ENCODE measurements at places on chromosomes 12 and 14.

DNA sequence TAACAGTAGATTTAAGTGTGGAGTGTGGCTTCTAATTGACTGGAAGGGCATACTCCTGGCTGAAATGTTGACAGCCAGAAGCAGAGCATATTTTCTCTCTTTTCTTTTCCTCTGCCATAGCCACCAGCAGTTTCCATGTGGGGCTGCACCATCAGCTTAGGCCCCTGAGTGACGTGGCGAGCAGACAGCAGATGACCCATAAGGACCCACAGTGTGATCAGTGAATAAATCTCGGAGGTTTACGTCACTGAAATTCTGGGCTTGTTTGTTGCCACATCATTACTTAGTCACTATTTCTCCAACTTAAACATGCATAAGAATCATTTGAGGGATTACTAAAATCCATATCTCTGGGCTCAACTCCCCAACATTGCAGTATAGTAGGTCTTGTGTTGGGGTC is 549.7 kb upstream of the TMEM132C start:
- no peak for DNase-seq

DNA sequence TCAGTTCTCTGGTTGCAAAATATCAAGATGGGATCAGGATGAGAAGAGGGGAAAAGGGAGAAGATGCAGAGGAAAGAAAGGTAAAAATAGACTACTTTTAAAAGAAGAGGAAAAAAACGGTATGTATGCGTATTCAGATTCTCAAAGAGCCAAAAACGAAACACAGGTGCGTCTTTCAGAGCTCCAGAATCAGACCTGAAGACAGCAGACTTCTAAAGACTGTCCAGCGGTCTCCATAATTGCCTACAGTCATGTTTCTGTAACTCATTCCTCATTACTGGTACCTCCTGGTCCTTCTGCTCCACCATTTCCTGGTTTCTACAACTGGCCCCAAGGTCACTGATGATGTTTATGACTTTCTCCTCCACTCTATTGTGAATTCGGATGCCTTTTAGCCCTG is 12.4 kb upstream of the KCNA5 start:
- DNase-seq: no peak

- DNase-seq: no peak
Measured at GRCh38 chr12:78431931-78432330, 432.6 kb upstream of the SYT1 start.

DNA sequence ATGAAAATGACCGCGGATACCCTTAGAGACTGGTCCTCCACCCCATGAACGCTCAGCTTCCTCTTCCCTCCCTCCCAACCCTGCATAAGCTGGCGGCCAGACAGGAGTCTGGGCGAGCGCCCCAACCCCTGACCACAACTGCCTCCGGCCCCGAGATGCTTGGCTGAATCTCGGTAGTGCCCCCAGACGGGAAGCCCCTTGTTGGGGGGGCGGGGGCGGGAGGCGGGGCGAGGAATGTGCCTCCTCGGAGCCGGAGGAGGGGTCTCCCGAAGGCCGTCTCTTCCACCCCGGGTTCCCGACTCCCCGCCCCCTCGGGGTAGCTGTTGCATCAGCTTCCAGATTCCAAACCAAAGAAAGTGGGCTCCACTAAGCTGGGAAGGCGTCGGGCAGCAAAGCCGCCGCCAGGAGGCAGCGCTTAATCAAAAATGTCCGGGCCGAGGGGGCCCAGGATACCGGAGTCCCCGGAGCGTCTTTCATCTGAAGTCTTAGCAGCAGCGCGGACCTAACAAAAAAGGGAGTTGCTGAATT is 7.1 kb upstream of the MRPL52 start:
- DNase-seq: peak; percentile 63

- no peak for DNase-seq
Measured at GRCh38 chr12:83008703-83009102, 322.0 kb downstream of the TMTC2 start.

DNA sequence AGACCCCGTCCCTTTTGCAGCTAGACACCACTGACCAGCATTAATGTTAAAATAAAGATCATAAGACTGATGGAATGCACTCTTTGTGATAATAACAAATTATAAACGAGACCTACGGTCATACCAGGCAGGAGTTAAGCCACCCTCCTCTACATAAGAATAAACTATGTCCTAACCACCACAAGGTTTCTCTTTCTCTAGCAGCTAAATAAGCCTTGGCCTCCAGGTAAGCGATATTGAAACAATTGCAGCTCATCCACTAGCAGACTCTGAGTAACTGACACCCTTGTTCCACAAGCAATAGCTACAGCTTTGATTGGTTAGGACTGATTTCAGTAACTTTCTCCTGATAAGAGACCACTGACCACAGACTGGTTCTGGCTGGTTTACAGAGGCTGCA is 144.2 kb upstream of the CCDC198 start:
- no peak for DNase-seq

- DNase-seq: no peak
Measured at GRCh38 chr14:53532853-53533252, 379.7 kb upstream of the DDHD1 start.

DNA sequence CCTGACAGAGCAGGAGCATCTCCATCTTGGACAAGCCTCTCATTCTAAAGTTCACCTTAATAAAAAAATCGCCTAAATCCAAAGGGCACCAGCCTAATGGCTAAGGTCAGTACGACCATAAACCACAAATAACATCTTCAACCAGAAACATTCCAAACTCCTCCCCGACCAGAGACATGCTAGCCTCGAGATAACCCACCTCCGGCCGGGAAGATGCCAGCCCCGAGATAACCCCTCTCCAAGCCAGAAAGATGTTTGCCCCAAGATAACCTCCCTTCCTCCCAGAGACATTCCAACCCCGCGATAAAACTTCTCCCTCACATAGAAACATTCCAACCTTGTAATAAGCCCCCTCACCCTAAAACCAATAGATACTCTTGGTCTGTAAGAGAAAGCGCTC is 86.8 kb upstream of the PKP2 start:
- no peak for DNase-seq

GRCh38 chr12:99110868-99111267 is 465.8 kb downstream of the APAF1 start:
- DNase-seq: no peak

DNA sequence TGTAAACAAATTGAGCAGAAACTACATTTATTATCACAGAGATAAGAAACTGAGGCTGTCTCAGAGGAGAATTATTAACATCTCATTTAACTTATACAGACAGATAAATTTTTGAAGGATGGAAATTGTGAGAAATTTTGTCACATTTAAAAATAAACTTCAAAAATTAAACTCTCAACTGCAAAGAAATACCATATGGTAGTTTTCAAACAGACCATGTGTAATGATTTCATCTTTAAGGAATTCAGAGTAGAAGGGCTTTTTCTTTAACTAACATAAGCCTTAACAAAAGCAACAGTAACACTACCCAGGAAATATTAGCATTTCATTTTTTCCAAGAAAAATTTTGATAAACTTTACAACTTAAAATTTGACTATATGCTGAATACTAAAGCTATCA is 26.6 kb downstream of the NUP37 start:
- no peak for DNase-seq

GRCh38 chr12:24996820-24997219 is 47.9 kb upstream of the BCAT1 start:
- DNase-seq: no peak

All from HTR-8/SVneo (cell line).